Fibroblast of lung (primary cell): ENCODE measurements at places on chromosomes 2 and 18.

GRCh38 chr2:231928901-231929725 is 2.9 kb upstream of the NPPC start:
- peaks cover 49% of the 10 kb centered on the region for H3K27me3 ChIP-seq
- no peaks in the 10 kb centered on the region for H3K36me3 ChIP-seq
- H3K4me1 ChIP-seq: peaks cover 6% of the 10 kb centered on the region

DNA sequence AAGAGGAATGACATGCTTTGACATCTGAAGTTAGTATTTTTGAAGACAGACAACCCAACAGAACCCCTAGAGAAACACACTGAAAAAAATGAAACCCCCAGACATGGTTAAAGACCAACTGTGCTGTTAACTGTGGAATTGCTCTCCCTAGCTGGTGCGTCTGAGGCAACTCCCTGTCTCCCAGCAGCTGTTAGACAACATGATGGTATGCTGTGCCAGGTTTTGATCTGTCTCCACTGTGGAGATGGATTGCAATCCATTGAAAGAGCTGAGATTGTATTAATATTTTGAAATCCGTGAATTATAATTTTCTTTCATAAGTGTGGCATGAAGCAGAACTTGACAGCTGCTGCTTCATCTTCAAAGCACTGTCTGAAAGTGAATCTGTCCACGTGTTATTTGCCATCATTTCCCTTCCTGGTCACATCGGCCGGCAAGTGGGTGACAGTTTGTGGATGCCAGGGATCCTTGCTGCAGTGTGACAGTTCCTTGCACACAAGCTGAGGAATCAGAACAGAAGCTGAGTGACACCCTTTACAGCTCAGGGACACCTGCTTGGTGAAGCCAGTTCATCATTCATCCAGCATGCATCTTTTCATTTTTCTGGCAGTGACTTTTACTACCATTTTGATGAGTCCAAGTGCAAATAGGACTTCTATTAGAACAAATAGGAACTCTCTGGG is 58.2 kb upstream of the ACSL3 start:
- no peaks in the 10 kb centered on the region for H3K4me1 ChIP-seq
- H3K27me3 ChIP-seq: no peaks in the 10 kb centered on the region
- H3K36me3 ChIP-seq: no peaks in the 10 kb centered on the region
- no peak overlapping the region for H3K4me3 ChIP-seq

- H3K36me3 ChIP-seq: no peaks in the 10 kb centered on the region
- H3K4me3 ChIP-seq: no peak overlapping the region
- no peaks in the 10 kb centered on the region for H3K4me1 ChIP-seq
- H3K27me3 ChIP-seq: no peaks in the 10 kb centered on the region
These were observed 31.5 kb downstream of the BABAM2 start for GRCh38 chr2:27921880-27922547.

- no peaks in the 10 kb centered on the region for H3K27me3 ChIP-seq
- DNase-seq: no peak
- H3K4me1 ChIP-seq: no peaks in the 10 kb centered on the region
- no peak within 1 kb of the TSS for H3K4me3 ChIP-seq
- no peak within 1 kb of the TSS for H3K27ac ChIP-seq
These were observed at the start of gene KRTCAP3 for GRCh38 chr2:27441958-27442919. Gene KRTCAP3, plus strand, starts transcription at chr2:27442381. Its CDS starts 32 bp downstream, at chr2:27442413.

GRCh38 chr2:157837851-157838441 is 38.2 kb downstream of the ACVR1 start:
- H3K36me3 ChIP-seq: no peaks in the 10 kb centered on the region
- DNase-seq: peak; percentile 33
- no peaks in the 10 kb centered on the region for H3K27me3 ChIP-seq

- no peaks in the 10 kb centered on the region for H3K27me3 ChIP-seq
- no peaks in the 10 kb centered on the region for H3K4me1 ChIP-seq
- H3K36me3 ChIP-seq: no peaks in the 10 kb centered on the region
These were observed 12.0 kb upstream of the TUBB6 start for GRCh38 chr18:12296087-12296403.

DNA sequence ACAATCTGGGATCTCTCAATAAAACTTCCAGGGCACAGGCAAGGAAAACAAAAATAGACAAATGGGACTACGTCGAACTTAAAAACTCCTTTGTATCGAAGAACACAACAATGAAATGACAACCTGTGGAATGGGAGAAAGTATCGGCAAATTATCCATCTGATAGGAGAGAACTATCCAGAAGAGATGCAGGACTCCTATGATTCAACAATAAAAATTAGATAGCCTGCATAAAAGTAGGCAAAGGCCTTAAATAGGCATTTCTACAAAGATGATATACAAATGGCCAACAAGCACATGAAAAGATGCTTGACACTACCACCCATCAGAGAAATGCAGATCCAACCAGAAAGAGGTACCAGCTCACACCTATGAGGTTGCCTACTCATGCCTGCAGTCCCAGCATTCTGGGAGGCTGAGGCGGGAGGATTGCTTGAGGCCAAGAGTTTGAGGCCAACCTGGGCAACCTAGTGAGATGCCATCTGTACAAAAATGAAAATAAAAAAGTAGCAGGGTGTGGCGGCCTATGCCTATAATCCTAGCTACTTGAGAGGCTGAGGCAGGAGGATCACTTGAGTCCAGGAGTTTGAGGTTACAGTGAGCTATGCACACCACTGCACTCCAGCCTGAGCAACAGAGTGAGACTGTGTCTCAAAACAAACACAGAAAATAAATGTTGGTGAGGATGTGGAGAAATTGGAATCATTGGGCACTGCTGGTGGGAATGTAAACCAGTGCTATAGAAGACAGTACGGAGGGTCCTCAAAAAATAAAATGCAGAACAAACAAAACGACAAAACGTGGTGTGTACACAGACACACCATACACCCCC is 21.6 kb downstream of the TWIST2 start:
- no peaks in the 10 kb centered on the region for H3K27me3 ChIP-seq
- H3K27ac ChIP-seq: no peak overlapping the region
- H3K4me3 ChIP-seq: no peak overlapping the region
- H3K36me3 ChIP-seq: peaks cover 7% of the 10 kb centered on the region
- H3K4me1 ChIP-seq: peaks cover 36% of the 10 kb centered on the region

DNA sequence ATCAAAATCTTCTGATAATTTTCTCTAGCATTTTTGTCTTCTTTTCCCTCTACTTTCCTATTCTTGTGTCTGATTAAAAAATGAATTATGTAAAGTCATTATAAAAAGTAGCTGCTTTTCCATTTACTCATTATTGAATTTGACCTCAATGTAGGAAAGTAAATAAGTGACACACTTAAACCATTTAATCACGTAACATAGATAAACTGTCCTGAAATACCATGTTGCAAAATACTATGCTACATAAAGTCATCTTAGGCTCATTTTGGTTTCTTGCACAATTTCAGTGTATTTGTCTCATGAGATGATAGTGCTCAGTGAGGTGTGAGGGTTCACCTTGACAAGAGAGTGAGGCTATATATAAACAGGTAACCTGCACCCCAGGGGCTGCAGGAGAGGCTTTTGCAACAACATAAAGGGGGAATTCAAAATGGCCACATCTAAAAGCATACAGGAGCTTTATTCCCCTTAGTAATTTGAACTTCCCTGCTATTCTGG is 502.7 kb downstream of the RNF144A start:
- no peaks in the 10 kb centered on the region for H3K27me3 ChIP-seq
- H3K36me3 ChIP-seq: no peaks in the 10 kb centered on the region
- H3K27ac ChIP-seq: no peak overlapping the region
- no peak overlapping the region for H3K4me3 ChIP-seq
- no peaks in the 10 kb centered on the region for H3K4me1 ChIP-seq

DNA sequence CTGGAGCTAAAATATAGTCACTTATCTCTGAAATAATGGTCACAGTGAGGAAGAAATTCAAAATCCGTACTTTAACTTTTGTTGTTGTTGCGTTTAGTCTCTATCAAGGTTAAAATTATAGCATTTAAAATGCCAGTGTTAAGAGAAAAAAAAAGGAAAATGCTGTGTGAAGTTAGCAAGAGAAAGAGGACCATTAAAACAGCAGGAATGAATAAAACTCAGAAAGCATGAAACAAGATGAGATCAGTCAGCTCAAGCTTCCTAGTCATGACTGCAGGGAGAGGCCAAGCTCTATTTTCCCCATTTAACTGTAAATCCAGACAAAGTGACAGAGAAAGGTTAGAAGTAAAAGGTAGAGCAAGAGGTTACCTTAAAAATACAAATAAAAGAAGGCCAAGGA is 281.7 kb upstream of the ATP5MC3 start:
- no peak overlapping the region for H3K4me3 ChIP-seq
- DNase-seq: no peak
- H3K36me3 ChIP-seq: no peaks in the 10 kb centered on the region
- no peak overlapping the region for H3K27ac ChIP-seq
- H3K4me1 ChIP-seq: no peaks in the 10 kb centered on the region

DNA sequence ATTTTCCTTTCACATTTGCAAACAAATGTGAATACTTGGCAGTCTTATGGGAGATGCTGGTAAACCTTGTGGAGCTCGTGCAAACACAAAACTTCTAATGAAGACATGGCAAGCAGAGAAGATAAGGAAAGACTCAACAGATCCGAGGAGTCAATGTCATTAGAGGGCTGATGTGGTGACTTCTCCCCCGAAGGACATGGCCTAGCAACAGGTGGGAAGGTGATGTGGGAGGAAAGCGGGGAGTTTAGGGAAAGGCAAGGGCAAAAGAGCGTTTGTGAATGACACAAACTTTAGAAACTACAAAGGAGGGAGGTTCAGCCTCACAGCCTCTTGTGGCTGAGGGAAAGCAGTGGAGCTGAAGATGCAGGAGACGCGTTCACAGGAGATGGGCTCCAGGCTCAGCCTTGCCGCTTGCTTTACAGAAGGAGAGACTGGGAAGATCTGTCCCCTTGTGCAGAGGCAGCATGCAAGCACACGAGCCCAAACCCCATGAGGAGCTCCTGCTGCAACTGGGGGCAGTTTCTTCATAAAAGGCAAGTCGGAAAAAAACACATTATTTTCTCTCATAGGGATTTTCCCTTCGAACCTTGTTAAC is 86.6 kb downstream of the SOWAHC start:
- no peak overlapping the region for H3K27ac ChIP-seq
- H3K4me1 ChIP-seq: peaks cover 3% of the 10 kb centered on the region
- no peak overlapping the region for H3K4me3 ChIP-seq
- peak; percentile 5 for DNase-seq

DNA sequence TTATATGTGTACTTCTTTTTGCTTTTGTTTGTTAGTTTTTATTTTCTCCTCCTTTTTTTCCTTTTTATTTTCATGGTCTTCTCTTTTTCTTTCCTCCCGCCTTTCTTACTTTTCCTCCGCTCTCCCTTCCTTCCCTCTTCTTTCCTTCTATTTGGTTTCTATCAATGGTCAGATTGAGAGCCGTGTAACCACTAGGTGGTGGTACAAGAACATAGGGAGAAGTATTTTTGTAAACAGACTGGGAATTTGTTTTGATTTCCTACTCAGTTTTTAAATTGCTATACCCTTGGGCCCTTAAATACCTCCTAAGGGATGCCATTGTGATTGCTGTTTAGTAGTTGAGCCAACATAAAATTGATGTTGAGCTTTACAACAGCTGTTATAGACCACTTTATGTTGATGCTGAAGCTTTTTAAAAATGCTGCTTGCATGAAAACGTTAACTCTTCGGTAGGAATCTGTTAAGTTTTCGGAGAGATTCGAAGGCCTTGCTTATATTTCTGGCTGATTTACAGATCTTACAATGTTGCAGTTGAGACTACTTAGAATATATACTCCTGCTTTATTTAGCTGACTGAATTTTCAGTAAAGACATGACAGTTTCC is 124.2 kb downstream of the UBE2E3 start:
- DNase-seq: peak; percentile 86
- H3K27me3 ChIP-seq: no peaks in the 10 kb centered on the region
- no peaks in the 10 kb centered on the region for H3K36me3 ChIP-seq
- H3K27ac ChIP-seq: no peak overlapping the region
- no peak overlapping the region for H3K4me3 ChIP-seq

DNA sequence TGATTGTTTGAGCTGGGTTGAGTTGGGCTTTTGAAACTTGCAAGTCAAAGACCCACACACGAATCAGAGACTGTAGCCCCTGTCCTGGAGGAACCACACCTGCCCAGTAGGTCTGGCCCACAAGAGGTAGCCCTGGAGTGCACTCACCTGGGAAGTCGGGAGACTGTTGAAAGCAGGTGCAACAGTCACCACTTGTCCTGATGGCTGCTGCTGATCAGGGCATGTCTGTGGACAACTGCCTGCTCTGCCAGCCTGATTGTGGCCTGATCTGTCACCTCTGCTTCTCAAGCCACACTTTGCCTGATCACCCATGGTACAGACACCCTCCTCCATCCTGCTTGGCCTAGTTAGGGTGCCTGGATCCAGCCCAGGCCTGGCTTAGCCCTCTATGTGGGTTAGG is 105.0 kb upstream of the HAAO start:
- H3K27ac ChIP-seq: no peak overlapping the region
- peaks cover 11% of the 10 kb centered on the region for H3K4me1 ChIP-seq
- no peaks in the 10 kb centered on the region for H3K27me3 ChIP-seq
- no peak overlapping the region for H3K4me3 ChIP-seq

DNA sequence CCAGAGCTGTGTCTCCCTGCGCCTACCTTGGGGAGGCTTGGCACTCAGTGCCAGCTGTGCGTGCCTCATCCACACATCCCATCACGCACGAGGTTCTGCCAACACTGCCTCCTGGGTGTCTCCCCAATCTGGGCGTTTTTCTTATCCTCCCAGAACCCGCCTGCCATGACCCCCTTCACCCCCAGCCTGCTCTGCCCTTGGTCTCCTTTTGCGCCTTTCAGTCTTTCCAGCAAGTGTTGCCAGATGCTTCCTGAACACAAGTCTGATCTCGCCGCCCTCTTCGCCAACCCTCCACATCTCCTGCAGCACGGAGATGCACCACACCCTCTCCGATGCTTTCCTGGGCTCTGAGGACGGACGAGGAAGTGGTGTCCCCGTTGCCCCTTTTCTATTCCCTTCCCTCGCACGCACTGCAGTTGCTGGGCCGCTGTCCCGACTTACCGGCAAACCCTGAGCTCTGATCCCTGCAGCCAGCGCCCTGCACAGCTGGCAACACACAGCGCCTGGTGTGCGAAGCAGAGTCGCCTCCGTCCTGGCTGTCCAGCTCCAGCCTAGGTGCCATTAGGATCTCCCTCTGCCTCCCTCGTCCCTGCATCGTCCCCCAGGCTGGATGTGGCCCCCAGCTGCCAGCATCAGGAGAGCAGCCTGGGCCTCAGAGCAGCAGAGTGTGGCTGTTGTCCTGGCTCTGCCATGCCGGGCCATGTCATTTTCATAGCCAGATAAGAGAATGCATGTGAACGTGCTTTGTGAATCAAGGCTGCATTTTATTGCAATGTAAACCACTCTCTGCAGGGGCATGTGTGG is 22.6 kb upstream of the ALLC start:
- no peak for DNase-seq
- no peaks in the 10 kb centered on the region for H3K4me1 ChIP-seq
- H3K27ac ChIP-seq: no peak overlapping the region
- no peaks in the 10 kb centered on the region for H3K36me3 ChIP-seq

- H3K4me3 ChIP-seq: no peak overlapping the region
- no peaks in the 10 kb centered on the region for H3K36me3 ChIP-seq
- H3K27ac ChIP-seq: no peak overlapping the region
- DNase-seq: no peak
- no peaks in the 10 kb centered on the region for H3K4me1 ChIP-seq
These were observed 167.1 kb upstream of the COPS8 start for GRCh38 chr2:236918545-236918944.

GRCh38 chr2:181848261-181848886 is 43.2 kb upstream of the ITPRID2 start:
- DNase-seq: peak; percentile 42
- H3K27ac ChIP-seq: no peak overlapping the region
- H3K4me3 ChIP-seq: no peak overlapping the region
- no peaks in the 10 kb centered on the region for H3K27me3 ChIP-seq
- no peaks in the 10 kb centered on the region for H3K36me3 ChIP-seq
